ENCODE measurements at places on chromosomes 11 and 22. TPM values are rescaled to one million over a fixed set of nuclear protein-coding genes. Genes with fewer than 3 reads are reported as not detected.
A peak's percentile ranks its signal among the peaks of the same experiment; 100 is the strongest.

GRCh38 chr22:41813726-41814410 lies 13.4 kb downstream of the CCDC134 start:
- no peak for DNase-seq

DNA sequence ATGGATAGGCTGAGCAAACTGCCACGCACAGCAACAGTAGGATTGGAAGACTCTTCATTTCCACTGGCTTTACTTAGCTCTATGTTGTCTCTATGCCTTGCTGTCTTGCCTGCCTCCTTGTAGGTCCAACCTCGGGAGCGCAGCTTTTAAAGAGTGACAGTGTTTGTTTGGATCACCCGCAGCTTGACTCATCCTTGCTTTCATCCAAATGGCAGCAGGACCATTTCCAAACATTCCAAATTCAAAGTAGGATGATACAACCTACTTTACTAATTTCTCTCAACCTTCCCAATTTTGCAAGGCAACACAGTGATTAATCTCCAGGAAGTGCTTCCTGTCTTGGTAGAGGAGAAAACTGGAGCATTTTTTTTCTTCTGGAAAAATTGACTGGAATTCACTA lies at the start of gene MMP3:
MMP3 (minus strand) TSS at position 121 of the 400 bp plus-strand sequence; CDS start at position 58, 63 bp downstream.
- no peak for DNase-seq

GRCh38 chr11:130483124-130483523 lies 34.7 kb downstream of the ADAMTS15 start:
- no peak for DNase-seq

DNA sequence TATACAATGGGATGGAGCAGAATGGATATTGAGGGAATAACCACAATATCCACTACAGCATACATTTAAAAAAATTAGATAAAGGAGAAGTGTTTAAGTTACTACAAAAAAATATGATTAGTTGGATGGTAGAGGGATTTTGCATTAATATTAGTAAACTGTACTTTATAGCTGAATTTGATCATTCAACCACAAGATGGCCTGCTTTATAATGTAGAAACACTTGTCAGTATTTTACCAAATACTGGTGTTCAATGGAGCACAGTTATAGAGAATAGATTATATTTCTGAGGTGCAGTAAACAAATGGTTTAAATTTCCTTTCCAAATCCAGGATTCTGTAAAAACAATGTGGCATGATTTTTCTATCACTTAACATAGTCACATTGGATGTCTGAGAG lies 818.8 kb upstream of the CHORDC1 start:
- no peak for DNase-seq

- DNase-seq = no peak
Measured at GRCh38 chr22:50531962-50532674, 2.3 kb upstream of the TYMP start.

GRCh38 chr11:103978616-103979595 lies 57.5 kb upstream of the DDI1 start:
- no peak for DNase-seq

DNA sequence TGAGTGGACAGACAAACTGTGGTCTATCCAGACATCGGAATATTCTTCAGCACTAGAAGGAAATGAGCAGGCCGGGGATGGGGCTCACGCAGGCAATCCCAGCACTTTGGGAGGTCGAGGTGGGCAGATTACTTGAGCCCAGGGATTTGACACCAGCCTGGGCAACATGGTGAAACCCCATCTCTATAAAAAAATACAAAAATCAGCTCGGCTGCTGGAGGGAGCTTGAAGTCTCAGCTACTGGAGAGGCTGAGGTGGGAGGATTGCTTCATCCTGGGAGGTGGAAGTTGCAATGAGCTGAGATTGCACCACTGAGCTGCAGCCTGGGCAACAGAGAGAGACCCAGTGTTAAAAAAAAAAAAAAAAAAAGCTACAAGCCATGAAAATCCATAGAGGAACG lies 8.0 kb upstream of the CTSD start:
- DNase-seq = no peak

- DNase-seq = no peak
Measured at GRCh38 chr22:39462443-39463221, 5.8 kb downstream of the MGAT3 start.

- no peak for DNase-seq
Measured at GRCh38 chr22:27775758-27776649, 25.6 kb downstream of the MN1 start.

DNA sequence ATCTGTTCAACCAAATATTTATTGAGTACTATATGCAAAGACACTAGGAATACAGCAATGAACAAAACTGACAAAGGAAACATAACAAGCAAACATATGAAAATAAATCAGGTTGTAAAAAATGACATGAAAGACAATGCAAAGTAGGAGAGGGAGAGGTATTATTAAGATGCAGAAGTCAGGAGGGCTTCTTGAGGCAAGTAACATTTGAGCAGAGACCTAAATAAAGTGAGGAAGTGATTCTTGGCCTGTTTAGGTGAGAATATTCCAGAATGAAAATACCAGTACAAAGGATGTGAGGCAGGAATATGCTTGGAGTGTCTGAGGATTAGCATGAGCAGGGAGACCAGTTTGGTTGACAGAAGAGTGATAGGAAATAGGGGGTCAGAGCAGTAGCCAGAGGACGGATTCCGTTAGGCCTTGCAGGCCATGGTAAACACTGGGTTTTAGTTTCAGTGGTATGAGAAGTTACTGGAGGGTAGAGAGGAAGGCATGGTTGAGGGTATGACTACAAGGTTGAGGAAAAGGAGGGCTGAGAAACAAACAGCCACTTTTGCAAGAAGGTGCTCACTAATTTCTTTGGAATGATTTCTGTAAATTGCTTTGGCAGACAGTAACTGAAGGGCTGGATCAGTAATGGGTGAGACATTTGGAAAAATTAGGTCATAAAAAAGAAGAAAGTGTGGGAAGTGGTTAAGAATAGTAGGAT lies 191.9 kb downstream of the SWAP70 start:
- no peak for DNase-seq

DNA sequence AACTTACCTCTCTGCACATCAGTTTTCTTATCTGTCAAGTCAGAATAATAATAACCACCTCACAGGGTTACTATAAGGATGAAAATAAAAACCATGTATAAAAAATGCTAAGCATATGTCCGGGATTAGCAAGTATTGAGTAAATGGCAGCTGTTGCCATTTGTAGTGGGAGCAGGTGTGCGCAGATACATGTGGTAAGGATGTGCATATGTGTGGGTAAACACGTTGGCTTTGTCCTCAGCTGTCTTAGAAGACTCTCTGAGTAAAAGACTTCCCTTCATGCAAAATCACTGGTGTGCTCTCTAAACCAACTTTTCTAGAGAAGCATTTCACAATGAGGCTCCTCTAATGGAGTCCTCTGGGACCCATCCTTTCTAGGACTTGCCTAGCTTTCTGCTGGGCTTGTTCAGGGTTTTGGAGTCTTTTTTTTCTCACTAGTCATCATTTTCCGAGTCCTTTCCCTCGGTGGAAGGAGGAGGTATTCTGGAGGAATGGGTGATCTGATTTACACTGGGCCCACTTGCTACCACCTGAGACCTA lies 62.4 kb downstream of the NELL1 start:
- no peak for DNase-seq

- no peak for DNase-seq
Measured at GRCh38 chr11:58845386-58845785, 882 bp upstream of the GLYATL2 start.

DNA sequence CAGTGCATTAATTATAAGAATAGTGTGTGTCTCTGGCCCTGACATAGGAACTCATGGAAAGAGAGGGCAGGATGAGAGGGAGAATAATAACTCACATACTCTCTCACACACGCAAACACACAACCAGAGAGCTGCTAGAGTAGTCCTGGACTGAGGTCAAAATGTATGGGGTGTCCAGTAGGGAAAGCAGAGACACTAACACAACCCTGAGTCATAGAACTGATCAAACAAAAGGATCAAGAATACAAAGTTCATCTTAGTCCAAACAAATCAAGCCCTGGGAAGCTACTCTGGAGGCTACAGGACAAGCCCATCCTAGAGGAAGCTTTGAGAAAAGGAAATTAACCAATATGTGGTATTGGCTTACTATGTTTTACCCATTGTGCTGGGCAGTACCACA lies 178.5 kb upstream of the GUCY1A2 start:
- no peak for DNase-seq

DNA sequence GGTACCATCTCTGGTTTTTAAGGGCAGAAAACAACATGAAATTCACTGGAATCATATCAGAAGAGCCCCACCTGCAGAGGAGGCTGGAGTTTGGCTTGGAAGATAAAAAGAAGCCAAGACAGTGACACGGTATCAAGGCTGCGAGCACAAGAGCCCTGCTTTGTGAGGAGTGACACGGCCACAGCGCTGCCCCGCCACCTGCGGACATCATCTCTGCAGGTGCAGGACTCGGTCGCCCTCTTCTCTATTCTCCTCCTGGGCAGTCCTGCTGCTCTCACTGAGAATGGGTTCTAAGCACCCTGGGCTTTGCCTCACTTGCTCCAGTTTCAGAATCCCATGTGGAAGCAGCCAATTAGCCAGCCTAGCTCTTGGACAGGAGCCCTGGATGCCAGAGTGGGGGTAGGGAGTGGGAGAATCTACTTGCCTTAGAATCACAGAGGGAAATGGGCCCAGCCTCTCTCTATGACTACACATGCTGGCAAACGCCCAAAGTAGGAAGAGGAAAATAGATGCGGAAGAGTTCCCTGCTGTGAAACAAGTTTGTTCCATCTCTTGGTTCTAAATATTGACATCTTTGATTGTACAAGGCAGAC lies 17.1 kb downstream of the APOL4 start:
- no peak for DNase-seq

GRCh38 chr11:61309739-61310138 lies 14.6 kb upstream of the VWCE start:
- DNase-seq = no peak

DNA sequence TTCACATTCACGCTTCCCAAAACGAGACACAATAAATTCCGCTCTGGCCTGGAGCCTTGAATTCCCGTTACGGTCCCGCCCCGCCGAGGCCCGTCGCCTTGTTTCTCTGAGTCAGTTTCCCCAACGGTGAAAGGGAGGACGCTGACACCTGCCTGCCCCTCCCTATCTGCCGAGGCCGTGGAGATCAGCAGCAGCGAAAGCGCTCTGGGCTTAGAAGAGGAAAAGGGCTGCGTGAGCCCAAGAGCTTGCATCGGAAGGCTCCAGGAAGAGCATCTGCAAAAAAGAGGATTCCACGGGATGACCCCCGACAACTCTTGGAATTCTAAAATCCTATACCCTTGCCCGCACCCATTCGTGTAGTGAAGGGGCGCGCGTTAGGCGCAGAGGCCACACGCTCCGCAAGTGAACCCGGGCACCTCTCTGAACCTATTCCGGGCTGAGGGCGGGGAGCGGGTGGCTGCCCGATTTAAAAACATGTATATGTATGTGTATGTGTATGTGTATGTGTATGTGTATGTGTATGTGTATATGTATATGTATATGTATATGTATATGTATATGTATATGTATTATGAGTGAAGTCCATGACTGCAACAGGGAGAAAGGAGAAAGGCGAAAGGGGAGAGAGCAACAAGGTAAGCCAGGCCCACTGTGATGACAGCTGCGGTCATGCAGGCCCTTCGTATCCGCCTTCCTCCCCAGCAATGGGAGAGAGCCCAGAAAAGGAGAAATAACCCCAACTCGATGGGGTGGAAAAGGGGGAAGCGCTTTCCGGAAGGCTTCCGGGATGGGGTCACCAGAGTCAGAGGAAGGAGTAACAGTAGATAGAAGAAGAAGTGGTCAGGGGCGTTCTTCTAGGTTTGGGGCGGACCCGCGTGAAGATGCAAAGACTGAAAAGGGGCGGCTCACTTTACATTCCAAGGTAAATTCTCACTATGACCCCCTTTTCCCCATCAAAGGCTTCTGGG lies 948 bp upstream of the MRTFA start:
- DNase-seq = peak; percentile 55

- no peak for DNase-seq
Measured at GRCh38 chr11:32561835-32562234, 21.8 kb upstream of the EIF3M start.

DNA sequence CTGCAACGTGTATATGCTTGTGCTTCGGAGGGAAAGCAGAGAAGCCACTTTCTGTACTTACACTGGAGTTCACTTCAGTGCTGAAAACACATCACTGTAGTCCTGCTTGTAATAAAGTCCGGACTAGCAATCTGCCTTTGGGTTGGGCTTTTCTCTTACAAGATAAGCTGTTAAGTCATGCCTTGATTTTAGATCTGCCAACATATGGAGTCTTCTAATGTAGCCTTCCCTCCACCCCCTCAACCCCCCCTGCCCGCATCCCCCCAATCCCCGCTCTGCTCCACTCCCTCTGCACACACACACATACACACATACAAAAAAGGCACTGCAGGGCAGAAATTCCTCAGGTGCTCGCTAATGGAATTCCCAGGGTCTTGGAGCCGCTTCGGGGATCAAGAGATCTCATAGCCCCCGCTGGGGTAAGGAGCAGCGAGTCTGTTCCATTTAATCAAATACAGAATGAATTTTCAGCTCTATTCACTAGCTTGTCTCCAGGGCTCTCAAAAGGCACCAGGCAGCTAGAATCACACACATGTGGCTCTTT lies 3.4 kb downstream of the CDON start:
- no peak for DNase-seq

- no peak for DNase-seq
Measured at GRCh38 chr11:35163209-35163608, 24.2 kb downstream of the CD44 start.

- no peak for DNase-seq
Measured at GRCh38 chr11:27857014-27857413, 156.8 kb upstream of the BDNF start.

DNA sequence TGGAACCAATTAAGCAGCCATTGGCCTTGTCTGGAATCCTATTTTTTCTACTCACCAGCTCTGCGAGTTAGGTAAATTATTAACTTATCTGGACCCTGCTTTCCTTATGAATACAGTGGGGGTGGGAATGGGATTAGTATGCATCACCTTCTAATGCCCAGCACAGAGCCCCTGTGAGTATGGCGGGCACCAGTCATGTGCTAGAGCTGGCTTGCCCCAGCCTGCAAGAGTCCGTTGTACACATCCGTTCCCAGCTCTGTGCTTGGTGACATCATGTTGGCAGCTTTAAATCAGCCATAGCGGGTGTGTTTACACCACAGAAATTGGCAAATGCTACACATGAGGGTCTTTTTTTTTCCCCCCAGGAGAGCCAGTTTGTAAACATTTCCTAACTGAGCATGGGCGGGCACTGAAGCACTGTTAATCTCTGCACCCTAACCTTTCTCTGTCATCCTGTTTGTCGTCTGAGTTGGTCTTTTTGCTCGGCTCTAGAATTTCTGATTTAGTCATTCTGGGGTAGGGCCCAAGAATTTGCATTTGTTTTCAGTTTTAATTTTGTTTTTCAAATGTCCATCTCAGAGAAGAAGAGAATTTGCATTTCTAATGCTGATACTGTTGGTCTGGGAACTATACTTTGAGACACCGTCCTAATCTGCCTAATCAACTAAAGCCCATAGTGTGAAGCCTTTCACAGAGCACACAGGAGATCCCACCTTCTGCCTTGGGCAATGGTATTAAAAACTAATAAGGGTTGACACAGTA lies 130.3 kb upstream of the TBCEL start:
- DNase-seq = no peak

Gene POLD3
- polyA plus RNA-seq = 42.4 TPM

Gene MS4A6A
- 17.5 TPM for polyA plus RNA-seq

Gene PYGM
- 2.4 TPM for polyA plus RNA-seq

Gene SLC22A12
- polyA plus RNA-seq = 11.3 TPM

Gene FAM227A
- polyA plus RNA-seq = 6.7 TPM

Gene ROBO4
- 16.2 TPM for polyA plus RNA-seq

Gene CLDN5
- 16.3 TPM for polyA plus RNA-seq

Gene C11orf87
- 0.12 TPM for polyA plus RNA-seq

Gene EFEMP2
- polyA plus RNA-seq = 129 TPM

Gene OR52E8
- not detected for polyA plus RNA-seq
